ENCODE measurements at places on chromosomes 6 and 20.

DNA sequence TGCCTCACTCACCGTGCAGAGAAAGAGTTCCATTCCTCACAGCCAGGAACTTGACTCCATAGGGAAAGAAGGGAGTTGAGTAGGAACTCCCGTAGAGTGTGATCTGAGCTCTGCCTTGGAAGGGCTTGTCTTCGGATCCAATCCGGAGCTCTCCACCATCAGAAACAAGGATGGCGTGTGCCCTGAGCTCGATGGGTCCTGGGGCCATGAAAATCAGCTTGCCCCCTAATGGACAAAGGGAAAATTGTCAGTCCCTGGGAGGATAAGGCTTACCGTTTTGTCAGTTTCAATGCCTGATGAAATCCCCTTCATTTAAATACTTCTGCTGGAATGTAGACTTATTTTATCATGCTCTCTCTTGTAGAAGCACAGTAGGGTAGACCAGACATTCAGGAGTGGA, 153.3 kb downstream of the PKHD1 start:
- no peak for DNase-seq

GRCh38 chr6:118252474-118252873, 295.6 kb upstream of the PLN start:
- no peak for DNase-seq

DNA sequence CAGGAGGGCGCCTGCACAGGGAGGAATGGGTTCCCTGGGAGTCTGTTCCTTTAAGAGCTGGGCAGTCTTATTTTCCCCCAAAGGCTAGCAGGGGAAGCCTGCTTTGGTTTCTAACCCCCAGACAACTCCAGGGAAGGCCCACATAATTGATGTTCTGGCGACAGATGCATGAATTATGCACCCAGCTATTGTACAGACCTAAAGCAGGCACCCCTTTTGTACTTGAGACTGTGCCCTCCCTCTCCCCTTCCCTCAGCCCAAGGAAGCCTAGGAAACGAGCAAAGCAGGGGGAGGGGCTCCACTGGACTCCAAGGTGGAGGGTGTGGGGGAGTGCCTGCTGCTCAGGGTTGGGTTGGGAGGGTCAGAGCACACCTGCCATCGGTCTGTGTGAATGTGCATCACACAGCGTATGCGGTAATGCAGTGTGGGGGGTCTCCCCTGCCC, 102.1 kb downstream of the KCNB1 start:
- no peak for DNase-seq

DNA sequence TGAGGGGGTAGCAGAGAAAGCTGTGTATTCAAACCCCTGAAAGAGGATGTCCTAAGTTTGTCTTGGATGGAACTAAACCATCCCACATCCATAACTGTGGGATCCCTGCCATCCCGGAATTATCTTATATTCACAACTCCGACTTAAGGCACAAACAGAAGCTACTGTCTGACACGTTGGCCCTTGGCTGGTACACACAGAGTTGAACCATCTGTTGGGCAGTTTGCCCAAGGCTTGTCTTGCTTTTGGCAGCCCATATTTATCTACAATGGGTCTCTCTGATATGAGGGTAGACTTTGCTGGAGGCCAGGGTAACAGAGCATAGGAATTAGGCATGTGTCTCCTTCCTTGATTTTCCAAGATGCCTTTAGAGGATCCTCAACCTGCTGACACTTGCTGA, 116.6 kb upstream of the PROKR2 start:
- DNase-seq = no peak

DNA sequence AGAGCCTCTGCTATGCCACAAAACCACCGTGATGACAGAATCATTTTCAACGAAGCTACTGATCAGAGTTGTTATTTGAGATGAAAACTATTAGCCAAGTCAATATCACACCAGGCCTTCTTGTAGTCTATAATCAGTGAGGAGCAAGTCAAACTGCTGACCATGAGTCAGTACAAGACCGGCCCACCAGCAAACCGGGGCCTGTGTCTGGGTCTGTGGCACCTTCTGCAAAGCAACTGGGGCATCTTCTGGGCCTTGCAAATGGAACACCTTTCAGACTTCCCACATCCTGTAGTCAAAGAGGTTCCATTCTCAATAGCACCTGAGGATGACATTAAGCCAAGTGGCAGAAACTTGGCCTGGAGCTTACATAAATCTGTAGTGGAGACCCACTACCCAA, 38.5 kb downstream of the CPXM1 start:
- DNase-seq = no peak

DNA sequence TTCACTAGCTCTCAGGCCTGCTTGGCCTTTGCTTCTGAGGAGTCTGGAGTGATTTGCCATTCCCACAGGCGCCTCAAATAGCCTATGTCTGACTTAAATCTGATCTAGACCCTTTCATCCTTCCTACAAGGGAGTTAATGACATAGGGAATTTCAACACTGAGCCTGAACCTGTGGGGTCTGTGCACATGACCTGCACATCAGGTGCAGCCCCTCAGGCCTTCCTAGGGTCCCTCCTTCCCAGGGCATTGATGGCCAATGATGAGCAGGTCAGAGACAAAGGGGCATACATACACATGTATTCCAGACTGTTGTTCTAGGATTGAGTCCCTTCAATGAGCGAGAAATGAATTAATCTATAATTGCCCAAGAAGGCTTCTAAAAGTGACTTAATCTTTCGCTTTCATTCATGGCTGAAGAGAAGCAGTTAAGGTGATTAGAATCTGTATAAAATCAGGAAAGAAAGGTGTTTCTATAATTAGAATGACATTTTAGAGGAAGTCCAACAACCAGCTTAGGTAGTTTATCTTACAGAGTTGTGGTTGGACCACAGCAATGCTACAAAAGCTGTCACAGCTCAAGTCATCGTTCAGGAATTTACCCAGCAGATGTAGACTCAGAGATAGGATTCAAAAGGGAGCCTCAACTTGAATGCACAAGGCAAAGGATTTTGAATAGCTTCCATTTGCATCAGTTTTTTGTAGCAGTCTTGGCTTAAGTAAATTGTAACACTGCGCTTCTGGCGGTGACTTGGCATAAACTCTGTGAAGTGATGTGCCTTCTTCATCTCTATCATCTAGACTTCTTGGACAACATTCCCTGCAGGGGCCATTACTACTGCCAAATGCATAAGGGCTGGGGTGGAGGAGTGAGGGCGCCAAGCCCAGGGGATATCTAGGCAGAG, 27.0 kb upstream of the TBC1D7 start:
- no peak for DNase-seq

- DNase-seq = no peak
These were observed 3.1 kb downstream of the MAP1LC3A start for GRCh38 chr20:34561661-34562060.

GRCh38 chr6:112606656-112607435, 259.7 kb downstream of the RFPL4B start:
- DNase-seq = no peak

GRCh38 chr6:25311331-25311840, 32.2 kb downstream of the CARMIL1 start:
- DNase-seq = no peak

DNA sequence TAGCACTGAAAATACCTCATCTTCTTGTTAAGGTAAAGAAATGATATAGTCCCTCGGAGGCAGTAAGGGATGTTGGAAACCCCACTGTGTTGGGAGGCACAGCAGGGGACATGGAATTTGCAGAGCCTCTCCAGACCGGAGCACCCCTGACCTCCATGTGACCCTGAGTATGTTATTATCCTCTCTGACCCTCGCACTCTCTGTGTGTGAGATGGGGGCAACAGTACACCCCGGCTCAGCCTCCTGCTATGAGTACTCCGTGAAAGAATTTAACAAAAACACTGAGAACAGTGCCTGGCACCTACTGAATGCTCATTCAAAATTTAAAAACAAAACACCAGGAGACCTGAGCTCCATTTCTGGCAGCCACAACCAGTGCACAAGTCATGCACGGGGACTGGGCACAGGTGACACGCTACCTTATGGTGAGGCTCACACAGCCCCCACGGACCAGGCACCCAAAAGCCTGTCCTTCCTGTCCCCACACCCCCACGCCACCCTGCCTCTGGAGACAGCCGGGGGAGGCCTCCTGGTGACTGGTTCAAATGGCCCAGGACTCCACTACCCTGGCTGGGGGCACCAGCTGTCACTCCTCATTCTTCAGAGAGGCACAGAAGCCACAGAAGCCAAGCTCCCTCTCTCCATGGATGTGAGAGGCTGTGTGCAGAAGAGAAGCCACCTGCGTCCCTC, 6.1 kb downstream of the NINL start:
- no peak for DNase-seq

DNA sequence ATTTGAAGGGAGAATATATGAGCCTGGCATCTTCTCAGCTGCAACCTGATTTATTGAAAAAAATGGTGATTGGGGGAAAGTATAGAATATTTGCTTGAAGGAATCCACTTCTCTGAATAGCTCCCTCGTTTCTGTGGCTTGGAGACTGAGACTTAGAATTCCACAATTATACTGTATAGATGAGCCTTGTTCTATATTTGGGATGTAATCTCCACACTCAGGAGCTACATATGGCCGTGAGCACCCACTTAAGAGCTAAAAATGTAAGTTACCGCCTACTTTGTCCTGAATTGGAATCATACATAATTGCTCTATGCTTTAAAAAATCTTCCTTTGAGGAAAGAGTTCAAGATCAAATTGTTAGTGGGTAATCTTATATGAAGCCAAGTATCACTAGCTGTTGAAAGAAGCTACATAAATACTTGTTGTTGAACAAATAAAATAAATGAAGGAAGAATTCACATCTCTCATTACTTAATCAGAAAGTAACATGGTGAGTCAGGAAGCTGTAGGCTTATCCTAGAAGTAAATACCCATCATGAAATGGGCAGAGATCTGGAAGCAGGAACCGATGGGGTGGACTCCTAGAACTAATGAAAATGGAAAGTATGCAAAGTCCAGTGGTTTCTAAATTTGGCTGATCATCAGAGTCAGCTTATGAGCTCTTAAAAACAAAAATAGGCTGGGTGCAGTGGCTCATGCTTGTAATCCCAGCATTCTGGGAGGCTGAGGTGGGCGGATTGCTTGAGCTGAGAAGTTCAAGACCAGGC, 254.3 kb downstream of the SOX4 start:
- DNase-seq = no peak

GRCh38 chr6:133512410-133513016, 271.4 kb downstream of the EYA4 start:
- DNase-seq = no peak
